NCI-H526 treated with DMSO at 0.1 percent for 48 hours (cell line): ENCODE measurements at places on chromosomes 7 and 10.

DNA sequence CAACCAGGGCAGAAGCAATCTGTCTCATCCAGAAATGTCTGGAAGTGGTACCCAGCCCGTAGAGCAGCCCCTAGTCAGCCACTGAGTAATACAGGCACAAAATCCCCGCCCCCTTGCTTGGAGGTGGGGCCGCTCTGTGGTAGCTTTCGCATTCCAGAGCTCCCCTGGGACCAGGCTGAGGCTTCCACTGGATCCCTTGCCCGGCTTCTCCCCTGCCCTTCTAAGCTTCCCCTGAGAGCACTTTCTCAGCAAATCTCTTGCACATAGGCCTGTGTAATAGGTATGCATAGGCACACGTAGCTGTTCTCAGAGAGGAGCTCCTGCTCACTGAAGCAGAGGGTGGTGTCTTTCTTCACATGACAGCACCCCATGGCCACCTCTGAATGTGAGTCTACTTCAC lies 144.2 kb downstream of the BMS1 start:
- DNase-seq, result peak; percentile 52

- no peak for DNase-seq
These were observed 46.4 kb downstream of the ESYT2 start for GRCh38 chr7:158782761-158783401.

DNA sequence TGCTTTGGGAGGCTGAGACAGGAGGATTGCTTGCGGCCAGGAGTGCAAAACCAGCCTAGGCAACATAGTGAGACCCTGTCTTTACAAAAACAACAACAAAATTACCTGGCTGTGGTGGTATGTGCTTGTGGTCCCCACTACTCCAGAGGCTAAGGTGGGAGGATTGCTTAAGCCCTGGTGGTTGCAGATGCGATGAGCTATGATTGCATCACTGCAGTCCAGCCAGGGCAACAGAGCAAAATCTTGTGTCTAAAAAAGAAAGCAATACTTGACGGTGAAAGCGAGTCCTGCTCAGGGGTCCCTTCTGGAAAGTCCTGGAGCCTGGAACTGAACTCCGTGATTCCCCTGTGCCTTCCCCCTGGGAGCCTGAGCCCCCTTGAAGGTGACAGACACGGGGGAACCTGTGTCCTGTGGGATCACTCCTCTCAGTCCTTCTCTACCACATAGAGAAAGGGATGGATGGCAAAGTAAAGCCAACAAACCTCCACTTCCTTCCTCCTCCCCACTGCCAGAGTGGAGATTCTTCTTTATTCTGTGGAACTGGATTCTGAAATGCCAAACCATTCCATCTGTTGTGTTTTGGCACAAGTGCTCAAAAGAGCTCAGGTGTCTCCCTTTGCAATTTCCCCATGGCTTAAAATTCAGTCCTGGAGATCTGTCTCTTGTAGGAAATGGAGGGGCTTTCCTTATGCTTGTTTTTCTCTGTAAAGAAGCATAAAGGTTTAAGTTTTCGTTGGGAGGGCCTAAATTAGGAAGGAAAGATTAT lies 50.6 kb downstream of the KIAA1217 start:
- no peak for DNase-seq

- no peak for DNase-seq
These were observed 28.3 kb upstream of the SDK1 start for GRCh38 chr7:3272691-3273141.

GRCh38 chr7:41198502-41198901 lies 504.4 kb downstream of the INHBA start:
- DNase-seq, result no peak

GRCh38 chr10:26914898-26915297 lies 54.1 kb upstream of the ABI1 start:
- no peak for DNase-seq

DNA sequence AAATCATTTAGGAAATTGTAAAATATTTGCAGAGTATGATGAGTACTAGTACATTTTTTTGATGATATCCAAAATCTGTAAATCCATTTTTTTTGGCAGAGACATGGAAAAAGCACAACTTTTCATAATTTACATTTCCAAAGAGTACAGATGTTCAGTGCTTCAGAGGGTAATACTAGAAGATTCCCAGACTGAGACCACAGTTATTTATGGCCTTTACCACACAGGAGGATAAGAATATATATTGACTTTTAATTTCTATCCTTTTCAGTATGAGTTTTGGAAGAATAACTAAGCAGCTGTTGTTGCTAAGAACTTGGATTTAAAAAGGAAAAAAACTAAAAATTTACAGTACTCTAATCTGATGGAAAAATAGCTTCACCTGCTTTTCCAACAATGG lies 61.9 kb downstream of the HGF start:
- DNase-seq, result no peak

DNA sequence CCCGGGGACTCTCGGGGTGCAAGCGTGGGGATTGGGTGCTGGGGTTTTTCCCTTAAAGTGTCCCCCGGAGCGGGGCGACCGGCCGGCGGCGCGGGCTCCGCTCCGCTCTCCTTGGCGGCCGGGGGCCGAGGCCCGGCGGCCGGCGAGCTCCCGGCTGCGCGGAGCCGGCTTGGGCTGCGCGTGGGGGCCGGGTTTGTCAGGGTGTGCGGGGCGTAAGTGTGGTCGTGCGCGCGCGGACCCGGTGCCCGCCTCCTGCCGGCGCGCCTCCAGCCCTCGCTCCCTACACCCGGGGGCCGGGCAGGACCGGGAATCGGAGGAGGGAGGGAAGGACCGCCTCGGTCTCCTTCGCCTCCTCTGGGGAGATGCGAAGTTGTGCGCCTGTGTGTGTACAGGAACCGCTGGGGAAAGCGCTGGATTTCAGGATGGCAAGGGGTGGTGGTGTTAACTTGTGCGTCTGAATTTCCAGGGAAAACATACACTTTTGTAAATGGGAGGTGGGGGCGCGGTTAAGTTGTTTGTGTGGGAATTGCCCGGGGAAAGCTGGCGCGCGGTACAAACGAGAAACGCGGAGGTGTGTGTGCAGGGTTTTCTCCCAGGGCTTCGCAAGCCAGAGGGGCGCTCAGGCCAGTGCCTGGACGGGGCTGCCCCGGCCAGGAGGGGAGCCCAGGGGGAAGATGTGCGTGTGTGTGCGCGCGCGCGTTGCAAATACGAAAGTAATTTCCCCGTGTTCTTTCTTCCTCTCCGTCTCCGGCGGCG lies 737 bp downstream of the ZMIZ1 start:
- DNase-seq, result no peak

GRCh38 chr10:110553905-110554304 lies 13.6 kb upstream of the SMC3 start:
- DNase-seq, result no peak

- DNase-seq, result no peak
These were observed 541.7 kb upstream of the GALNT17 start for GRCh38 chr7:70590126-70590854.

- DNase-seq, result no peak
These were observed 44.3 kb upstream of the STEAP1B start for GRCh38 chr7:22544245-22544644.

- DNase-seq, result no peak
These were observed 3.8 kb downstream of the AHCYL2 start for GRCh38 chr7:129228633-129229032.

DNA sequence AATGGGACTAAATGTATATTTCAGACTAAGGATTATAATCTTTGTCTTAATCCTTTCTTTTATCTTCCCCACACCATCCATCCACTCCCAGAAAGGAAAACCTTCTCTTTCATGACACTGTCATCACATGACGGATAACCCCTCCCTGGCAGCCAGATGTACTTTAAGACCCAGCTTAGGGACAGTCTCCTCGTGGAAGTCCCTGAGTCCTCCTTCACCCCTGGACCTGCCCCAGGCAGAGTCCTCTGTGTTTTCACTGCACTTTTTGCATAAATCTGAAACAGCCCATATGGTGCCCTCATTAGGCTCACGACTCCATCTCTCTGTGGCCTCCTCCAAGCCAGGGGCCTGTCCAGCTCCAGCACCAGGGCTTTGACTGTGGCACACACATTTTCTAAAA lies 16.0 kb downstream of the NRAP start:
- no peak for DNase-seq

GRCh38 chr10:3292636-3293035 lies 120.1 kb upstream of the PITRM1 start:
- DNase-seq, result no peak

- no peak for DNase-seq
These were observed 83.6 kb upstream of the SEMA3C start for GRCh38 chr7:81002421-81002820.

DNA sequence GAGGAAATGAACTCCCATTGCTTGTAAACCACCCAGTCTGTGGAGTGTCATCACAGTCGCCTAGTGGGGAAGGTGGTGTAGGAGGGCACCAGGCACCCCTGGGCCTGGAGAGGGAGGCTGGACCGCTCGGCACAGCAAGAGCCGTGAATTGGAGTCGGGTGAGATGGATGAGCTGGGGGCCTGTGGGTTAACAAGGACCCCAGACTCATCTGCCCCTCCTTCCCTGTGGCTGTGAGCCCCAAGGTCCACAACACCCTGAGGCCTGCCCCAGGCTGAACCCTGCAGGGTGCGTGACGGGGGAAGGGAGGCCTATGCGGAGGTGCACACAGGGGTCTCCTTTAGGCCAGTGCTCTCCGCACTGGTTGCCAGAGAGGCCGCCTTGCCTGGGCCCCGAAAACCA lies 581.4 kb upstream of the FOXK1 start:
- no peak for DNase-seq

- DNase-seq, result no peak
These were observed 8.2 kb upstream of the FAM3C start for GRCh38 chr7:121404348-121404747.

DNA sequence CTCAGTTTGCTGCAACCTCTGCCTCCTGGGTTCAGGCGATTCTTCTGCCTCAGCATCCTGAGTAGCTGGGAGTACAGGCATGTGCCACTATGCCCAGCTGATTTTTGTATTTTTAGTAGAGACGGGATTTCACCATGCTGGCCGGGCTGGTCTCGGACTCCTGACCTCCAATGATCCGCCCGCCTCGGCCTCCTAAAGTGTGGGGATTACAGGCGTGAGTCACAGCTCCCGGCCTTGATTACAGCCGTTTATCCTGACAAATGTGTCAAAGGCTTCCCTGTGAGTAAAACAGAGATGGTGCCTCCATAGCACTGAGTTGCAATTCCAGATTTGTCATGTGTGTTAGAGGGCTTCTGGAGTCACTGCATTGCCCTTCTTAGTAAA lies 273.7 kb downstream of the CCDC3 start:
- DNase-seq, result no peak

GRCh38 chr7:134567368-134567767 lies 18.5 kb downstream of the AKR1B15 start:
- no peak for DNase-seq

GRCh38 chr10:8614054-8614565 lies 559.6 kb downstream of the GATA3 start:
- no peak for DNase-seq

DNA sequence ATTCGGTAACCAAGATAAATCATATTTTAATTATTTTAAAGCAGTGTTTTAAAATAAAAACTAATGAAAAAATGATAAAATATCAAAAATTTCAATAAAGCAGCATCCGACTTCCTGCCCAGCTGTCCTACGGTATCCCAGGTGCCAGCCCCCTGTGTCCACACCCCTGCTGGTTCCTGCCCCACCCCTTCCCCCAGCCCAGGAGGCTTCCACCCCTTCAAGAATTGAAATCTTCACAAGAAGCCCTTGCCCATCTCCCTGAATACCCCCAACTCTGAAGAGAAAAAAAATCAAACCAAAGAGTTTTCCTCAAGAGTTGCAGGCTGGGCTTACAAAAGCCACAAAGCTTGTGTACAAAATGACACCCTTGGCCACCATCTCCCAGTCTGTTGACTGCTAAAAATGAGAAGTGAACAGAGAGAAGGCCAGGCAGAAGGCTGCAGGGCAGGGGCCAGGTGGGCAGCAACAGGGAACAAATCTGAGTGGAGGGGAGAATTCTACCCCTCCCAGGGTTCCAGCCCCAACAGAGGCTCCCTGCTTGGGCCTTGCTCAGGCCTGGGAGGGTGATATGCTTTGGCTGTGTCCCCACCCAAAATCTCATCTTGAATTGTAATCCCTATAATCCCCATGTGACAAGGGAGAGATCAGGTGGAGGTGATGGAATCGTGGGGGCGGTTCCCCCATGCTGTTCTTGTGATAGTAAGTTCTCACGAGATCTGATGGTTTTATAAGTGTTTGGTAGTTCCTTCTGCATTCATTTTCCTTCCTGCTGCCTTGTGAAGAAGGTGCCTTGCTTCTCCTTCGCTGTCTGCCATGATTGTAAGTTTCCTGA lies 14.5 kb downstream of the GPRIN2 start:
- no peak for DNase-seq
